Stimulated activated CD8-positive, alpha-beta memory T cell treated with anti-CD3 and anti-CD28 coated beads, Interleukin-4, amount 100 ng/mL, for 1 hour (primary cell): ENCODE measurements at places on chromosomes 6 and 20.

DNA sequence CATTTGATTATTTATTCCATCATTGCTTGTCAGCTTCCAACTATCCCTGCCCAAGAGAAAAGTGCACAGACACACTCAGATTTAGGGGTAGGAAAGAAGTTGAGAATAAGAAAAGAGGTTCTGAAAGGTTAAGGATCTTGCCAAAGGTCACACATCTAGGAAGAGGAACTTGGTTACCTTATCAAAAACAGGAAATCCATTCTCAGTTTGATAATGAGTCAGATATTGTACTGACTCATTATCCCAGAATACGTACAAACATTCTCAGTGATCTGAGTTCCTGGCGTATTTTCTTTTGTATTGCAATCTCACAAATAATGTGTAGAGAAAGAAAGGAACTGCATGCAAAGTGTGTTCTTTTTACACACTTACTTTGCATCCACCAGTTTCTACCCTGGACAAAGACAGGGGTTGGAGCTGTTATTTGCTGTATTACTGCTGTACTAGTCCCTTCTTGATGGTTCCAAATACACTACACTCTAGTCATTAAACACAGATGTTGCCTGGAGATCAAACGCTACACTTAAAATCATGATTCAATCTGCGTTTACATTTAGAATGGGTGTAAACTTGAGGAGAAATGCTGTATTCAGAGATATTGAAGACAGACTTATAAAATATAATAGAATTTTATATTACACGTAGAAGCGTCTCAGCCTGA lies 545.7 kb downstream of the PRKN start:
- DNase-seq = no peak

- DNase-seq = no peak
These were observed 171.6 kb upstream of the FBXL4 start for GRCh38 chr6:99119109-99120031.

GRCh38 chr20:31962761-31963160 lies 5.2 kb upstream of the XKR7 start:
- no peak for DNase-seq

- DNase-seq = no peak
These were observed 185.8 kb downstream of the PHF3 start for GRCh38 chr6:63821442-63821841.

DNA sequence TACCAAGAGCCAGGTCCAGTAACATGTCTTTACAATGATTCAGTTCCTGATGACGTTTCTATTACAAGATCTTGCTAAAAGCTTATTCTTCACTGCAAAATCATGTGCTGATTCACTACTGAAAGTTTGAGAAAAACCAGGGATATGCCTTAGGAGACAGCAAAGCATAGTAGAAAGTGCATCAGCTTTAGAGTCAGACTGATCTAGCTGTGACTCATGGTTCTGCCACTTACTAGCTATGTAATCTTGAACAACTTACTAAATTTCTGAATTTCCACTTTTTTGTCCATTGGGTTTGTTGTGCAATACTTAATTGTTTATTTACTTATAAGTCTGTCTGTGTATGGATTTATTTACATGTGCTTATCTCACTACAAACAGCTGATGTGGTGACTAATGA lies 198.5 kb upstream of the RSPO3 start:
- no peak for DNase-seq

- DNase-seq = no peak
These were observed 70.3 kb downstream of the ANKEF1 start for GRCh38 chr20:10105046-10105445.

DNA sequence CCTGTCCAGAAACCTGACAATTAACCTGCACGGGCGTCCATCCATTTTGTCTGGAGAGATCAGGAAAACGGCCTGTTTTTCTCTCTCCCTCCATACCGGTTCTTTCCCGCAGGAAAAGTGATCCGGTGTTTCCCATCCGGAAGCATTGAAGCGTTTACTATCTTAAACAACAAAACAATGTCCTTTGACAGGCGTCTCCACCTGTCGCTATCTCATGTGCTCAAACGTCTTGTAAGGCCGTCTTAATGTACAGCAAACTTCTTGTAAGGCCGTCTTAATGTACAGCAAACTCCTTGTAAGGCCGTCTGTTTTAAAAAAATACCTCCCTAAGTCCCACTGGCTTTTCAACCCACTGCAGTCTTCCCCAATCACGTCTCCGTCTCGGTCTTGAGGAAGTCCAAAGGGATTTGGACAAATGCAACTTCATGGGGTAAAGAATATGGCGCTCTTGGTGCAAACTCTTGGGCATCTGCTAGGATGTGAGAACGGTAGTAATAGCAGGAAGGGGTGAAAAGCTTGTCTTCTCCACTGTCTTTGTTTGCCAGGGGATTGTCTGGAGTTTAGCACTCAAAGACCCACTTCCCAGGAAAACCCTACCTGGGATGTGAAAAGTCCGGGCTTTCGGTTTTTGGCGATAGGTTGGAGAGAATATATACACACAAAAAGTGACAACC lies 29.9 kb upstream of the TRIM27 start:
- DNase-seq = no peak

GRCh38 chr6:56551409-56552120 lies 91.1 kb downstream of the DST start:
- no peak for DNase-seq

DNA sequence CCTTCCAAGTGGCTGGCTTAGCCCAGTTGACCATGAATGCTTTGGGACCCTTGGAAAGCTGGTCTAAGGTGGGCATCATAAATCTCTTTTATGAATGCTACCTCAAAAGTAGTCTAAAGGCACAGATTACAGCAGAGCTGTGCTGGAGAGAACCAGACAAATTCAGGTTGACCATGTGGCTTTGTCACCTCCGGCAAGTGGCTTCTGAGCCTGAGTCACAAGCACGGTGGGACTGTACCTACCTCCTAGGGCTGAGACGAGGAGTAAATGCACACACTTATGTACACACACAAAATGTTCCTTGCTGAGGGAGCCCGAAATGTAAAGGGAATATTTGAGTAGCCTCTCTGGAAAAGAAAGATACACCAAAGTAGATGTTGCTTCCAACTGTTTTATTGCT lies 155.9 kb downstream of the NFATC2 start:
- no peak for DNase-seq

- DNase-seq = no peak
These were observed 26.4 kb upstream of the SALL4 start for GRCh38 chr20:51828762-51829161.

- no peak for DNase-seq
These were observed 88.3 kb downstream of the DLL1 start for GRCh38 chr6:170202416-170203135.

GRCh38 chr20:52191916-52192718 lies 538 bp upstream of the ZFP64 start:
- peak; percentile 17 for DNase-seq

- no peak for DNase-seq
These were observed 94.3 kb upstream of the BHLHE23 start for GRCh38 chr20:63100926-63101699.

DNA sequence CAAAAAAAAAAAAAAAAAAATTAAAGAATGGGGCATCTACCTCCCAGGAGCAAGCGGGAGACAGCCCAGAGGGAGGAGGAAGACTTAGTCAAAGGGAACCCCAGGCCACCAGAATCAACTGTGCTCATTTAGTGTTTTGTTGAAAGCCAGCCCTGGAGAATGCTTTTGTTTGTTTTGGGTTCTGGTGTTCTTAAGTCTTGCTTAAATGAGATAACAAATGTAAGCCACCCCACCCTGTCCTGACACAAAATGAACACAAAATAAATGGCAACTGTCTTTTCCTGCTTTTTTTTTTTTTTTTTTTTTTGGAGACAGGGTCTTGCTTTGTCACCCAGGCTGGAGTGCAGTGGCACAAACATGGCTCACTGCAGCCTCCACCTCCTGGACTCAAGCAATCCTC lies 165.0 kb upstream of the JARID2 start:
- DNase-seq = no peak
